ENCODE measurements at places on chromosomes 3 and 15.

GRCh38 chr3:107589454-107589853 is 66.7 kb downstream of the BBX start:
- no peak for DNase-seq

GRCh38 chr15:58503139-58504027 is 71.6 kb downstream of the LIPC start:
- no peak for DNase-seq

- DNase-seq, result no peak
These were observed 17.3 kb downstream of the TRPM1 start for GRCh38 chr15:31084176-31084575.

DNA sequence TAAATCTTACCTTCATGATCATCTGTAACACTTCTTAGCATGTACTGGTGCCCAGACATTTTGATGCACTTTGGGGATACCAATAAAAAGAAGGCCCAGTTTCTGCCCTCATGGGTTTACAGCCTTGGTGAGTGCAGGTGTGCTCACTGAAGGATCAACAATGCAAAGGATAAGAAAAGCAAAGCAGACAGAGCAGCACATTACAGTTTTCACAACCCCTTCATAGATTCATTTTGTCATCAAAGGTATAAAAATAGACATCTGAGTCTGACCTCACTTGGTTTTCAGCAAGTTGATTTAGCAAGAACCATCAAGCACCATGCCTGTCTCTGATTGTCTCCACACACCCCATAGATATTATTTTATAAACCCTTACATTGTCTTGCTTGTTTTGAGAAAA is 77.6 kb downstream of the BFSP2 start:
- DNase-seq, result no peak

DNA sequence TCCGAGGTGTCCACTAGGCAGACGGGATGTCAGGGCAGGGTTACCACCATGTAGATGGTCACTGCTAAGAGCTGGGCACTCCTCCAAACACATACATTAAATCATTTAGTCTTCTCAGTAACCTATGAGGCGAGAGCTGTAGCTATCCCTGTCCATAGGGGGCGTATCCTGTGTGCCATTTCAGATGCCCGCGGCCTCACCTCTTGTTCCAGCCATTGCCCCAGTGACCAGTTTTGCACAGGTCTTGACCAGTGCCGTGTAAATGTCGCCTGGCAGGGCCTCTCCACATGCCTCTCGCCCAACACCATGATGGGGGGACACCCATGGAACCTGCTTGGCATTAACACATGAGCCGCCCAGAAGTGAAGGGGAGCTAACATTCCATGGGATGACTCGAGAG is 20.8 kb upstream of the SRP14 start:
- peak; percentile 17 for DNase-seq

- no peak for DNase-seq
These were observed 75.2 kb downstream of the LPP start for GRCh38 chr3:188229177-188229576.

DNA sequence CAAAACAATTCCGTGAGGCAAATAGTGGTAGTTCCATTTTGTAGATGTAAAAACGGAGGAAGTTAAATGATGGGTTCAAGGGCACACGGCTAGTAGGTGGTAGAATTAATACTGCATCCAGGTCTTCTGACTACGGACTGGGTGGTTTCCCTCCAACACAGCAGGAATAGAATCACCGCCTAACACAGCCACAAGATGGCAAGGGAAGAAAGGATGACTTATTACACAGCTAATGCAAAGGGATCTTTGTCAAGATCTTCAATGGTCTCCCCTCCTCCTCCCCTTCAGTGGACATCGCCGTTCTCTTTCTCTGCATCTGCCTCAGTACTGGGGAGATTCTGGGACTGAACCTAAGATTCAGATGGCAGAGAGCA is 524 bp upstream of the TOPBP1 start:
- DNase-seq, result no peak

DNA sequence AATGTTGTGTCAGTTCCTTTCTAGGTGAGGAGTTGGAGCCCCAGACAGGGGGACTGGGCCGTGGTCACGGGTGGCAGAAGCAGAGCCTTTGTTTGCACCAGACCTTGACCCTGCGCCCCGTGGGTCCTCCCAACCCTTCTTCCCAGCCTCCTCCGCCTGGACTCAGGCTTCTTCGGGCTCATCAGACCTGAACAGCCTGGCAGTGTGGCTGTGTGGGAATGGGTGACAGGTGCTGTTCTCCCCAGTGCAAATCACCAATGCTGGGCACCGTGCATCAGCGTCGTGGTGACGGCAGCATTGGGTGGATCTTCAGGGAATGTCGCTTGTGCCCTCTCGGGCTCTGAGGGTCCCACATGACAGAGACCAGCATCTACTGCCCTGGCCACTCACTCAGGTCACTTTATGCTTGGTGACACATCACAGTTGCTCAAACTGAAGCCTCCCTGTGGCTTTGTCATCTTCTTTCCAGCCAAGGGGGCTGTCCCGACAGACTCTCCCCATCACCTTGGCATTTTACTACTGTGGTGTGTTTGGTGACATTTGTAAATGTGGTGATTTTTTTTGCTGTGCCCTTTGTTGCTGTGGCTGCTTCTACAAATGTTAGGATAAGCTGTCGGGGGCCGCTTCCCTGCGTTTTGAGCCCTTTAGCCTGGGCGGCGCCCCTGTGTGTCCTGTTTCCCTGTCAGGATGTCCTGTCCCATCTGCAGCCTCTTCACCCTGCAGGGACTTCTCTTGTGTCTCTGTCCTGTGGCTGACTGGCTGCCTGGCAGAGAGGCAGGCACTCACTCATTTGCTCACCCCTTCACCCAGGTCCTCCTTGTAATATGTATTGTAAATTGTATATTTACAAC is 14.5 kb downstream of the APBA2 start:
- DNase-seq, result no peak

- peak; percentile 73 for DNase-seq
These were observed 130.2 kb downstream of the CHSY1 start for GRCh38 chr15:101121511-101122090.

All from right forelimb (tissue), 1 donor.